ENCODE measurements at places on chromosomes 7 and 10.

GRCh38 chr7:583410-584121 is 63.9 kb upstream of the PDGFA start:
- no peak for DNase-seq

- no peak for DNase-seq
Observed at GRCh38 chr10:51386248-51386885, 312.1 kb downstream of the PRKG1 start.

DNA sequence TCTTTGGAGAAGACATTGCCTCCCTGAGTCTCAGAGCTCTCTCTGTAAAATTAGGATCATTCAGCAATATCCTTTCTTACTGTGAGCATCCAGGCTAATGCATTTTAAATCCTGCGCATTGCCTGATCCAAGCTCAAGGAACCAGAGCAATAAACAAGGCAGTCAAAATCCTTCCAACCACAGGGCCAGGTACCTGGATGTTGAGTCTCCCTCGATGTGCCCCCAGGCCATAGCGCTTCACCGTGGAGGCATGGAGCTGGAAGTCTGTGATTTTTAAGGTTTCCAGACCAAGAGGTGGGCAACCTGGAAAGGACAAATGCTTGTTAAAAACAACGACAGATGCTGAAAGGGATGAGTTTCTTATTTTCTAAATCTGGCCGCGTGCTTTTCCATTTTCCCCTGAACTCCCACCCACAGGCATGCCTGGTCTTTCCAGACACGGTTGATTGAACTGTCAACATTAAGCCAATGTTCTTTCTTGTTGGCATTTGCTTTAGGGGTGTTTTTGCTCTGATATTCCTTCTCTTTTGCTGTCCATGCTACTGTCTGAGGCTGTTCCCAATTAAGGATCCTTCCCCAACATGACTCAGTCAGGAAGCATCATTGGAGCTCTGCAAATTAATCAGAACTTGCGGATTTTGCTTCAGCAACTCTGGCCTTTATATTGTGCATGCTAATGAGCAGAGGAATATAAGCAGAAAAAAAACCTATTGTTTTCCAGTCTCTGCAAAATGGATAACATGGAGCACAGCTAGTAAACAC is 29.0 kb downstream of the CPXM2 start:
- DNase-seq, result no peak

DNA sequence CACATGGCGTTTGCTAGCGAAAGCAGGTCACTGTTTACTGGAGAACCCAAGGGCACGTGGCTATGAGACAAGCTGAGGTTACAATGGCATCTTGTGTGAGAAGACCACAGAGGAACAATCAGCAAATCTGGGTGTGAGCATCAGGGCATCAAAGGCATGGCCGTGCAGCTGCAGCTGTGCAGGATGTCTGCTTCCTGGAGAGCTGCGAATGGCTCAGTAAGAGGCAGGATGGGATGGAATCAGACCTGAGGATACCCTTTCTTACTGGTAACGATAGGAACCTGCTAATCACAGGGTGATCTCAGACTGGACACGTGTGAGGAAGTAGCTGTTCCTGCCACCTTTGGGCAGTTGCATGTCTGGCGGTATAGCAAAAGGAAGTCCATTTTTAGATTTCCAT is 119.5 kb downstream of the RNF216 start:
- no peak for DNase-seq

GRCh38 chr7:131536361-131536849 is 20.0 kb downstream of the PODXL start:
- DNase-seq, result no peak

- no peak for DNase-seq
Observed at GRCh38 chr10:117431160-117431559, 55.9 kb upstream of the PDZD8 start.

- no peak for DNase-seq
Observed at GRCh38 chr10:70660722-70661121, 11.6 kb upstream of the ADAMTS14 start.

DNA sequence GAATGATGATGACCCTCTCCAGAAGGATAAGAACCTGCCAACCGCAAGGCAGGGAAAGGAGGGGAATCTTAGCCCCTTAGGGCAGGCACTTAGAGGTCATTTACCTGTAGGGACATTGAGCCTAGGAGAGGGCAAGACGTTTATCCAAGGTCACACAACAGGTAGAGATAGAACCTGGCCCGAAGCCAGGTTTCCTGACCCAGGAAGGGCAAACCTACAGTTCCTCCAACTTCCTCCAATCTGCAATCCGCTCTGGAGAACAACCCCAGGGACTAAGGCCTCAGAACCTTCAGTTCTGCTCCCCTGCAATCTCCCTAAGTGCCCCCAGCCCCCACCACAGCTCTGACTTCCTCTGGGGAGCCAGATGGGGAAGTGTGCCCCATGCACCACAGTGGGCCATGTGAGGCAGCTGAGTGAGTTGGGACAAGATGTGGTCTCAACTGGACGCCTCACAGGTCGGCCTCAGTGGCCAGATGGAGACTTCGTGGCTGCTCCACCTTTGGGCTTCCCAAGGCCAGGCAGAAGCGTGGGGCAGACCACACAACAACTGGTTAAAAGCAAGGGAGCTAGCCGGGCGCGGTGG is 1.4 kb upstream of the PSAP start:
- no peak for DNase-seq

DNA sequence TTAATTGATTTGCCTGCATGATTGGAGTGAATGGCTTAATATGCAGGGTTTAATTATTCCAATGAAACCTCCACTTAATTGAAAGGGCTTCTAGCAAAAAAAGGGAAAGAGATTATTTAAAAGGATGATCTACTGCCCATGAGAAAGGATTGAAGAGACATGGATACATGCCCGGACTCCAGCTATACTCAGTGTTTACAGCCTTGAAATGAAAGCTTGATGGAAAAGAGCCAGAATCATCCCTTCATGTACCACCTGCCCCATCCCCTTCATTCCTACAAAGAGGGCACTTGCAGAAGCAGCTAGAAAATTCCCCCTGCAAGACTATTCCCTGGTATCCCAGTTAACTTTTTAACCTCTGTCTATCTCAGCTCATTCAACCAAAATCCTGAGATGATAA is 78.4 kb downstream of the CARD11 start:
- no peak for DNase-seq

DNA sequence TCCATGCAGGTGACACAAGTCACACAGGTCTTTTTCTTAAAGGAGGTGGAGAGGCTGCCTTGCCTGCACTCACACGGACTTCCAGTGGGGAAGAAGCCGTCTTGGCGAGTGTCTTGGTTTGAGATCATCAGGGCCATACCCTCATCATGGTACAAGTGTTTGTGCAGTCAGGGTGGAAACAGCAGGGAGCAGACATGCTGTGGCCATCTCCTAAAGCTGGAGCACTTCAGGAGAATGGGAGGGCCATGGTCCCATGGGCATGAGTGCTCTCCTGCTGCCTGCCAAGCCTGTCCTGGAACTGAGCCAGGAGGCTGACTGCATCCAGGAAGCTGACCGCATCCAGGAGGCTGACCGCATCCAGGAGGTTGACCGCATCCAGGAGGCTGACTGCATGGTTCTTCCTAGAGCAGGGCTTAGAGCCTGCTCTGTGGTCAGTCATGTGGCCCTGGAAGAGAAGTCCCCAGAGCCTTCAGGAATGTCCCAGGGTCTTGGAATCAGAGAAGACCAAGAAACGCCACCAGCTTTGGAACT is 98.4 kb downstream of the ADARB2 start:
- no peak for DNase-seq

DNA sequence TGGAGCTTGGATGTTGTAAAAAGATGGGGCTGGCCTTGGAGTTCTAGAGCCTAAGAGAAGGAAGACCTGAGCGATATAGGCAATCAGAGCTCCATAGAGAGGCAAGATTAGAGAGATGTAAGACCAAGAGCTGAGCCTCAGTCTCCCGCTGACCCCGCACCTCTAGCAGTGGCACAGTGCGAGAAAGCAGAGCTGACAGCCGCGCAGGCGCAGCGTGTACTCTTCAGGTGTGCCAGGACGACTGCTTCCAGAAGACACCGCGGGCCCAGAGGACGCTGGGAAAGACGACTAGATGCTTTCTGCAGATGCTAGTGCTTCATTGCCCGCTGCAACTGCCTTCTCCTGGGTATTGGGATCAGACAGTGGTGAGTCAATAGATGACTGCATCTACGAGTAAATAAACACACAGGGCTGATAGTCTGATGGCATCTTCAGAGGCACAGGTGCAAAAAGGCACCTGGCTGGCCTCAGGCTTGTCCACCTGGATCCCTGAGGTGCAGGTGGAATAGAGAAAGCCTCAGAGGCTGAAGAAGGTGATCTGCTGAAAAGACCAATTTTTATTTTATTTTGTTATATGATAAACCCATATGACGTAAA is 38.1 kb upstream of the CCDC6 start:
- no peak for DNase-seq

All from nephron progenitor cell (in vitro differentiated cells).